CD4-positive, alpha-beta T cell treated with Interleukin-15 for 4 hours (primary cell): ENCODE measurements at places on chromosomes 11 and 22.

DNA sequence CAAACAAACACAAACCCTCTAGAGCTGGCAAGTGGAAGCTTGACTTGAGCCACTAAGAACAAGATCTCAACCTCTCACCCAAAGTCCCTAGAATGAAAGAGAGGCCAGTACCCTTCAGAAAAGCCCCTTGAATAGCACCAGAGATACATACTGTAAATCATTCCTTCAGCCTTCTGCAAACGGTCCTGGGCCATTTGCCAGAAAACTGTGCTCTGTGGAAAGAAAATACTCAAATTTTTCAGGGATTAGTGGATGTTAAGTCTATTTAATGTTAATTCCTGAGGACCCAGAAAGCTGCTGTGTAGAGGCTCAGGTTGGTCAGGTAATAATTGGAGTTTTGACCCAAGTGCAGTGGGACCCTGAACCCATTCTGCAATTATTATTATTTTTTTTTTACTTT, 16.9 kb downstream of the SERPINH1 start:
- DNase-seq, result no peak

DNA sequence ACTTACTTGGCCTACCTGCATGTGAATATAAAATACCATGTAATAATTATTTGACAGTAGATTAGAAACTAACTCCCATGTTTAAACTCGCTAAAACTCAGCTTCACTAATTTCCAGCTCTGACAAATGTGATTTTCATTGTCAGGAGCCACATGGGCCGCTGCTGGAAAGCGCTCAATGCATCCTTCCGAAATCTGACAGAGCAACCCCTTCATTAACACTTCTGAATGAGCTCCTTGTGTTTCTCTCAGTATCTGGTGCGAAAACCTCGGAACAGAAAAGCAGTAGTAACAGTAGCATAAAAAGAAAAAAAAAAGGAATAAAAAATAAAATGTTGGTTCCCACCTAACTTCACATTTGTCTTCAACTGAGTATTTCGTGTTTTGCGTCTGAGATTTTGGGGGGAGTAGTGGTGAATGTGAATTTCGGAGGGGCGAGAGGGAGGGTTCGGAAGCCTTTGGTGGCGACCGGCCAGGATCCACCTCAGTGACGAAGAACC, 710 bp downstream of the MTCH2 start:
- DNase-seq, result no peak

- no peak for DNase-seq
Measured at GRCh38 chr22:27476318-27476717, 325.2 kb downstream of the MN1 start.

DNA sequence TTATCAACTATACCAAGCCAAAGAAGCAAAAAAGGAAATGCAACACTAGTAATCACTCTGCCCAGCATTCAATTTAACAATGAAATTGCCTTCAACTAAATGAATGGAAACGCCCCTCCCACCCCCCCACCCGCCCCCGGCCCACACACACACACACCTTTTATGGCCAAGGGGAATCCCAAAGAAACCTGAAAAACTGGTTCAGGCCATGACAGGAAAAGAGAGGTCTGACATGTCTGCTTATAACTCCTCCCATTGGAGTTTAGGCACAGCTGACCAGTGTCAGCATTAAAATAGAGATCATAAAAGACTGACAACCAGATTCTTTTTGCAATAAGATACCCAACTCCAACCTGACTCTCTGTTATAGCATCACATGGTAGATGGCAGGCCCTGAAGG, 42.6 kb downstream of the ACER3 start:
- no peak for DNase-seq

DNA sequence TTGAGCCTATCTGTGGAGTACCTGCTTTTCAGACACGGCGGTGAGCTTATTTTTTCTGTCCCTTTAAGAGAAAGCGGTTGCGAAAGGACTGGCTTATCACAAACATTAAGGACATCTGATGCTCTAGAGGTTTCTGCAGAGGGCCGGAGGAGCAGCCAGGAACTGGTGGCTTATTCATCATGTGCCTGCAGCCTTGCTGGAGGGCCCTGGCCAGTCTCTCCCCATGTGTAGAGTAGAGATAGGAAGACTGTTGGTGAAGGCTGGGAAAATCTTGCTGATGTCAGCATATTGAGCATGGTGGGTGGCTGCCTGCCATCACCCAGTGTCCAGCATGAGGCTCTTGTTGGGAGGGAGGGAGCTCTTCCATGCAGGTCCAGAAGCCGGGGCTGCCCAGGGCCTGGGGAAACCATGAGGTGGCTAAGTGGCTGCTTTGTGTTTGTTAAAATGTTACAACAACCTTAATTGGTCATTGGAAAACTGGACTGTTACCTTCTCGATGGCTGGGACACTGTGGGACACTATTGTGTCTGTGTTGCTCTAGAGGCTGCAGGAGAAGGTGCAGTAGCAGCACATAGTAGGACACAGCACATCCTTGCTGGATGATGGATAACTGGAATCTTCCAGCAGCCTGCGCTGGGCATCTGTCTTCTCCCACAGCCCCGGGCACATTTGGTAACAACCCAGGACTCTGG, 54.3 kb downstream of the TSPAN18 start:
- DNase-seq, result no peak

GRCh38 chr11:10257478-10257877, 36.5 kb downstream of the SBF2 start:
- no peak for DNase-seq

- DNase-seq, result no peak
Measured at GRCh38 chr11:73353422-73353821, 22.8 kb upstream of the RELT start.

GRCh38 chr11:71181566-71181965, 70.8 kb downstream of the SHANK2 start:
- DNase-seq, result no peak

- DNase-seq, result no peak
Measured at GRCh38 chr22:31036671-31037550, 44.2 kb upstream of the SMTN start.

- DNase-seq, result no peak
Measured at GRCh38 chr22:43441216-43441615, 29.4 kb downstream of the MPPED1 start.

- DNase-seq, result no peak
Measured at GRCh38 chr11:16193897-16194381, 162.4 kb downstream of the SOX6 start.

- no peak for DNase-seq
Measured at GRCh38 chr11:62627713-62628112, 5.9 kb upstream of the B3GAT3 start.

DNA sequence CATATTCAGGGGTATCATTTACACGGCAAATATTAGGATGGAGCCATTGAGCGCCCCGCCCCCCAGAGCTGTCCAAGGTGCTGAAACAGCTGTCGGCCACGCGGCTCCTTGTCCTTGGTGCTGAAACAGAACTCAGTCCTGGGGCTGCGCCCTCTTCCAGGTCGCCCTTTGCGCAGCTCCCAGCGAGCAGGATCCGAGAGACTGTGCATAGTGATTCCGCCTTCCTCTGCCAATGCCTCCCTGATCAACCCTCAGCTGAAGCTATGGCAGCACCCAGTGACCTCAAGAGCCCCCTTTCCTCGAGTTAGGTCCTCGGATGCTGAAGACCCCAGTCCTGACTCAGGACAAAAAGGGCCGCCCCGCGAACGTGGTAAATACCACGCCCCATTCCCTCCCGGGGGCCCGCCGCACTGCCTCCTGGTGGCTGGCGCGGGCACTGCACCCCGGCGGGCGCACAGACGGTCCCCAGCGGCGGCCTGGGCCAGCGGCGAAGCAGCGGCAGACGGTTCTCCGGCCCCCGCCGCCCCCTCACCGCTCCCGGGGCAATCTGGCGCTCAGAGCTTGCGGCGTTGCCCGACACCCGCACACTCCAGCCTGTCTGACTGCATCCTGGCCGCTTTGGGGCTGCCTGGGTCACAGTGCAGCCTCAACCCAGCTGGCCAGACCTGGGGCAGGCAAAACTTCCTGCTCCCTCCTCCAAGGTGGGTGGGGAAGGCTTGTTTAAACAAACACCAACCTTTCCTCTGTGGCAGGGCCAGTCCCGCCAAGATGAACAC, 13.4 kb downstream of the SYT7 start:
- DNase-seq, result peak; percentile 64

GRCh38 chr11:67410984-67411784, 4.3 kb upstream of the CARNS1 start:
- DNase-seq, result no peak

GRCh38 chr22:49968313-49968830, 7.8 kb downstream of the PIM3 start:
- DNase-seq, result no peak

DNA sequence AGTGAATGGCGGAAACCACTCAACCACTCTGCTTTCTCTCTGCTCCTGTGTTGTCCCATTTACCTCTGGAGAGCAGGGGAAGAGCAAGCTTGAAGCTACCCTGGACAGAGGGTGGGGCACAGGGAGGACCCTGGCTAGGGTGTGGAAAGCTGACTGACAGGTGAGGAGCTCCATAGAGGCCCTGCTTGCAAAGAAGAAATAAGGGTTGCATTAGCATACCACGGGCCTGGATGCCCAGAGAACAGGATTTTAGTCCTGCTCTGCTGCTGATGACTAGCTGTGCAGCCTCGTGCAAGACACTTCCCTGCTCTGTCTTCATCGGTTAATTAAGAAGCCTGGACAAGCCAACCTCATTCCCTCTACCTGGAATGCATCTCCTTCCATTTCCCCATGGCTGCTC, 135.0 kb downstream of the BUD13 start:
- no peak for DNase-seq

DNA sequence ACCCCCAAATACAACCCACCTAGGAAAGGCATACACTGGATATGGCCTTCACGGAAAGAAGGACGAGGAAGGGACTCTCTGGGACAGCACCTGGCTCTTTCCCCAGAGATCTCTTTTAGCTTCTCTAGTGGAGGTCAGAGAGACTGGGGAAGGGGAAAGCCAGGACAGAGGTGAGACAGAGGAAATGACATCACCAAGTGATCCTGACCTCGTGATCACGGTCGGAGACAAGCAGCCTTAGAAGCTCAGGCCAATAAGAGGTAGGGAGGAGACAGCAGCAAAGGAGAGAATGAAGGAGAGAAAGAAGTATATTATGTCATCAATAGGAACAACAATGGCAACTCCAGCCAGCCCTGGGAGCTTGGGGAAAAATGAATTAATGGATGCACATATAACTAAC, 15.4 kb upstream of the TMPRSS13 start:
- DNase-seq, result no peak

GRCh38 chr11:109859045-109859724, 234.0 kb upstream of the ZC3H12C start:
- no peak for DNase-seq

- no peak for DNase-seq
Measured at GRCh38 chr11:70018816-70019215, 59.3 kb upstream of the ANO1 start.

- no peak for DNase-seq
Measured at GRCh38 chr11:11468954-11469353, 115.9 kb upstream of the CSNK2A3 start.

DNA sequence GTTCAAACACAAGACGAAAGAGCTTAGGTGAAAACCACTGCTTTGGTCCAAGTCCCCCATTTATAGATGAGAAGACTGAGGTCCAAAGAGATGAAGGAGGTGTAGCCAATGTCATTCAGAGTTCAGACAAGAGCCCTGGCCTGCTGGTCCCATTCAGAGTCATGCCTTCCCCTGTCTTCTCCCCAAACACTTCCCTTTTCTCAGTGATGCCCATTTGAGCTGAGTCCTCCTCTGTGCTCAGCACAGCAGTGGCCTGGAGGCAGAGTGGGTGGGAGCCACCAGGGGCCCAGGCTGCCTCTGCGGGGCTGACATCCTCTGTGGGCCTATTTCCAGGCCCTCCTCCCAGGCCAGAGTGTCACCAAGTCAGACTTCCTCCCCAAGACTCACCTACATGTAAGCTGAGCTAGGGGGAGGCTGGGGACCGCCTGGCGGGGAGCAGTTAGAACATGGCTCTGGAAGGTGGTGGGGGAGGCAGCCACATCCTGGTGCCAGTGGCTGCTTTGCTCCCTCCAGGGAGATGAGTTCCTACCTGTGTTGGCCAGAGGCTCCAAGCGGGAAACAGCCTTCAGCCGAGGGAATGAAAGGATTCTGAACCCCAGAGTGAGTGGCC, 22.4 kb upstream of the LRRC10B start:
- DNase-seq, result no peak
